Esophagus squamous epithelium (tissue), 5 donors: ENCODE measurements at places on chromosomes 5 and 9.

DNA sequence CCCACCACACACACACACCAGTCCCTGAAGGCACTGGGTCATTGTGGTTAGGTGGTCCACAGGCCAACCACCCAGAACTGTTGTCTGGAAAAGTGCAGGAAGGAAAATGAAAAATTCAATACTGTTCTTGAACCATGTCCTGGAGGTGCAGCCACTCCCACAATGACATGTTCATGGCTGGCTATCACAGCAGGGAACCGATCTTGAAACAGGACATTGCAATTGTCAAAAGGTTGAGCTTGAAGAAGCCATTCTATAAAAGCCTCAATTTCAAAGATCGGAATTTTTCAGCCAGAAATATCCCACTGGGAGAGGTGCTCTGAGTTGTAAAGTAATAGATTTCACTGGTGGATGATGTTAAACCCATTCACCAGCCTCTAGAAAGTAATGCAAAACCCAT, 218.2 kb downstream of the GNA14 start:
- no peak for DNase-seq

DNA sequence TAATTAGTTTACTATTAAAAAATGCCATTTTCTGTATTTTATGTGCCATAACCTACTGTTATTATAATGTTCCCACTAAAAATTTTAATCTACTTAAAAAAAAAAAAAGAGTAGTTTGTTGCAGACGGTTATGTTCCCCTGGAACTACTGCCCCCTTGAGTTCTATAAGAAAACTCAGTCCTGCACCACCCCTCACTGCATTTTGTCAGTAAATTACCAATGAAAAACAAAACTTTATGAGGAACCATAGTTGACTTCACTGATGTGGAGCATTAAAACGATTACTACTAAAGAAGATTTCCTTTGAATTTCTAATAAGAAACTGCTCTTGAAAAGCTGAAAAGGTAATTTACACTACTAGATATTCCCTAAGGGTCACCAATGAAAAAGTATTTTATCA, 288.7 kb downstream of the FBXL17 start:
- DNase-seq = no peak

DNA sequence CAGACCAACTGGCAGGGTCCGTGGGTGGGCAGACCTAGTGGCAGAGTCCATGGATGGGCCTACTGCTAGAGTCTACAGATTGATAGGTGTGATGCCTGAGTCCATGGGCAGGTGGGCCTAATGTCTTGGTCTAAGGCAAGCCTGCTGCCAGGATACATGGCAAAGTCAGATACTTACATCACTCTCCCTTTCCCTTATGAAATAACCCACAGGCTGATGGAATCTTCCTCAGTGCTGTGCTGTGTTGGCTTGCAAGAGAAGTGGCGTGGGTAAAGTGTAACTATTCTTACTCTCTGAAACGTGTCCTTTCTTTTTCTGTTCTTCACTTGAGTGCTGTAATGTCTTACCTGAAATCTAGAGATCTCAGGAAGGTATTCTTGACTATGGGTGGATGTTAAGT, 67.3 kb upstream of the ADRB2 start:
- DNase-seq = no peak

- no peak for DNase-seq
These were observed 3.0 kb upstream of the TMEM210 start for GRCh38 chr9:137174722-137175293.

GRCh38 chr9:88312045-88312444, 76.2 kb upstream of the SPIN1 start:
- no peak for DNase-seq

DNA sequence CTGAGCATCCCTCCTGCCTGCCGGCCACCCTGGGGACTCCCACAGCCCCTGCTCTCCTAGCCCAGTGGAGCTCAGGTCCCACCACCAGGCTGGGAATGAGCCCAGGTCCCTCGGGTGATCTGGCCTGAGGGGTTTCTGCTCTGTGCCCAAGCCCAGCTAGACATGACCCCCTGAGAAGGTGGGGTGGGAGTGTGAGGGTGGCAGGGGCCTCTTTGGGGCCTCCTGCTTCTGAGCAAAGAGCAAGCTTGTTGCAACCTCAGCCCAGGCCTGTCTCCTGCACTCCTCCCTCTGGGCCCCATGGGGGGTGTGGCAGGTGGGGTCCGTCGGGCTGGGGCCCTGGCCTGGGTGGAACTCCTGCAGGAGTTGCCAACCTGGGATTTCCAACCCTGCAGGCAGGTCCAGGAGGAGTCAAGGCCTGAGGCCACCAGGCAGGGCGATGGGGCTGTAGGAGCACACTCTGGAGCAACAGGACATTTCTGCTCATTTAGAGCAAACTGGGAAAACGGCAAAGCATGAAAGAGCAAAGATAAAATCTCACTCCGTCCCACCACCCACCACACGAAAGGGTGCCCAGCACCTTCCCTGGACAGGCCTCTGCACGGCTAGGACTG, 11.4 kb upstream of the NRARP start:
- DNase-seq = no peak

GRCh38 chr5:25029004-25029403, 384.2 kb upstream of the CDH10 start:
- no peak for DNase-seq

- no peak for DNase-seq
These were observed 38.2 kb downstream of the WDR70 start for GRCh38 chr5:37417347-37417746.

GRCh38 chr9:18159254-18159653, 314.7 kb upstream of the ADAMTSL1 start:
- no peak for DNase-seq

DNA sequence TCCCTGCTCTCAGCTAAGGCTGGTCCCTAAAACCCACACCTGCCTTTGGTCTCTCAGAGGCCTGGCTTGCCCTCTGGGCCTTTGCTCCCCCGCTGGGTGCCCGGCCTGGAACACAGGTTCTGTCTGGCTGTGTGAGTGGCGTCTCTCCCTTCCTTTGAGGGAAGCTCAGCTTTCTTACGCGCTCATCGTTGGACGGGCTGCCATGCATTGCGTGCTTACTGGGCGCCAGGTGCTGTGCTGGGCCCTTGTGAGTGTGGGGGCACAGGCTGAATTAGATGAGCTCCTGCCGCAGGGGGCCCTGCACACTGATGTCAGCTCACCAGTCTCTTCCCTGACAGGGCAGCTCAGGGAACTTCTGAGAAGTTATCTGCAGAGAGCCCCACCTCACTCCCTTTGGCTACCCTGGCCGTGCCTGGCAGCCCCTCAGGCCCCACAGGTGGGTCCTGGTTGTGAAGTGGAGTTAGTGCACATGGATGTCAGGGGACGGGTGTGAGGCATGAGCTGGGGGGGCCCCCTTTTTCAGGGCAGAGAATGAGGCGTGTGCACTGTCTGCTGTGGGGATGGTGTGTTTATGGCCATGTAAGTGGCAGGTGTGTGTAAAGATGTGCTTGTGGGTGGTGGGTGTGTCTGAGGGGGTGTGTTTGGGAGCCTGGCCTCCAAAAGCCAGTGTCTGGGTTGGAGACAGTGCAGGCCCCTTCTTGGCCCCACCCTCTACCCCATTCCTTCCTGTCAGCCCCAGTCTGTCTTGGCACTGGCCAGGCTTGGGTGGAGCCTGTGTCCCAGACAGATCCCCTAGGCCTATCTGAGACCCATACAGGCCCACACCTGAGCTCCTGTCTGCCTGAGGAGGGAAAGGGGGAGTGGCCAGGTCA, 7.5 kb upstream of the RMND5B start:
- DNase-seq = no peak

GRCh38 chr5:125685771-125686170, 737.4 kb upstream of the GRAMD2B start:
- DNase-seq = no peak

DNA sequence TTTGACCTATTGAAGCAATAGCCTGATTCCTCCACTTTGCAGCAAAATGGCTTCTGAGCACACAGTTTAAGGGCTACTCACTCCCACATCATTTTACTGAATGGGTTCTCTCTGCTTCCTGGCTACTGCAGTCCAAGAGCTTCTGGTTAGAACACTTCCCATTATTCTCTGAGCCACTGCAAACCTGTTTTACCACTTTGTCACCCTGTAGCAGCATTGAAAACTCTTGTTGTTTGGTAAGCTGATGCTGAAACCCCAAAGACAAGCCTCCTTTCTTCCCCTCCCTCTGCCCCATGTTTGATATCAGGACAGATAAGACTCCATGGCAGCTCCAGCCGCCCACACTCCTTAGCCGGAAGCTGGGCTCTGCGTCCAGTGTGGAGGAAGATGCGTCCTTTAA, 84.4 kb upstream of the RARS1 start:
- DNase-seq = no peak

- no peak for DNase-seq
These were observed 2.0 kb downstream of the MYO10 start for GRCh38 chr5:16934123-16934522.

DNA sequence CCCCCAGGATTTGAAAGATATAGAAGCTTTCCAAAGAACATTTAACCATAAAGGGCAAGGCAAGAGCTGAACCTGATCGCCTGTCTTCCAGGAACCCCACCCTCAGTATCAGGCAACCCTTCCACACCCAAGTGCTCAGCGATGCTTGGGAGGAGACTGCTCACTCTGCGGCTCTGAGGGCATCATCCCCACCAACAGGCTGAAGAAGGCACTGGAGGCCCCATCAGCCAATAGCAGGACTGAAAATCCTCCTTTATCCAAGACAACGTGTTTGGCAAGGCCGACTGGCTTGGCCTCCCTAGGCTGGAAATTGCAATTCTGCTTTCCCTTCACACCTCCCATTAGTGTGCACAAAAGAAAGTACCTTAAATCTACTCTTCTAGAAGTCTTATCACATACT, 1.4 kb upstream of the PPP2CA start:
- no peak for DNase-seq

DNA sequence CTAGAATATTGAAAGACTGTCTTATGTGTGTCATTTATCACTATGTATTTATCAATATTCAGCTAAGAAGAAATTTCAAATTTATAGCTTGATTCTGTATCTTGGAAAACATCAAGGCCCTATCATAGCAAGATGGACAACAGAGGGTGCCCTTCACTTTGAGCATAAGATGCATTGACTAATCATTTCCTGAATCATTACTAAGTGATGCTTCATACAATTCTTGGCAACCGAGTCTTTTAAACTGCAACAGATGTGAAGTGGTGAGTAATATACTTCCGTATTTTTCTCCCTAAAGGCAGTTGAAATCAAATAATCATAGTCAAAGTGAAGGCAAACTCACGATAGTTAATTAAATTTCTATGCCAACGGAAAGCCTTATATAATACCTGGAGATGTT, 318.6 kb upstream of the RGMB start:
- no peak for DNase-seq

- no peak for DNase-seq
These were observed 375.0 kb downstream of the TMEM232 start for GRCh38 chr5:110351430-110351829.

DNA sequence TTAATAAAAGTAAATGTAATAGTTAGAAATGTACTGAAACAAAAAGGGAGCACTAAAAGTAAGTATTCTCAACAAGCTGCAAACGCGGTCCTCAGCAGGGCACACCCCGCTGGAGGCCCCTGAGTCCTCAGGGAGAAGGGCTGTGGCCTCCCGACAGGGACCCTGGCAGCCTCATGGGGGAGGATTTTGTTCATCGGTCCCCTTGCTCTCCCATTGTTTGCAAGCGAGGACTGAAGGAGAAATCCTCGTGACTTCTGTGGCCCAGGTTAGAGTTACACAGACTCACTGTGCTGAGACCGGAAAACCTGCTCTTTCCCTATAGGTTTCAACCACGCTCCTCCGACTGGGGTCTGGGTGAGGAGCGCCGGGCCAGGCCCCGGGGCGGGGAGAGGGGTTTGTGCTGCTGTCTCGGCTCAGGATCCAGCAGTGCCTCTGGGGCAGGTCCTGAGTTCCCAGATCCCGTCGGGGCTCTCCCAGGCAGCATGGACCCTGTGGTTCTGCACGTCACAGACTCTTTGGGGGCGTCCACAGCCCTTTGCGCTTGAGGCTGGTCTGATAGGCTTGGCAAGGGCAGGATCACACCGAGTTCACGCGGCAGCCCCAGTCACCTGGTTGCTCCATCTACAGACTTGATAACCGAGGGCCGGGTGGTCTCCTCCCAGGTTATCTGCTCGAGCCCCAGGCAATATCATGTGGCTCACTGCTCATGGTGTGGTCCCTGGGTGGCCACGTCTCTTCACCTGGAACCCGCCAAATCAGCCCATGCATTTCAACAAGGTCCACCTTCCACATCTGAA, 38.8 kb downstream of the MRPL36 start:
- no peak for DNase-seq
